ENCODE measurements at places on chromosomes 12 and 14.

DNA sequence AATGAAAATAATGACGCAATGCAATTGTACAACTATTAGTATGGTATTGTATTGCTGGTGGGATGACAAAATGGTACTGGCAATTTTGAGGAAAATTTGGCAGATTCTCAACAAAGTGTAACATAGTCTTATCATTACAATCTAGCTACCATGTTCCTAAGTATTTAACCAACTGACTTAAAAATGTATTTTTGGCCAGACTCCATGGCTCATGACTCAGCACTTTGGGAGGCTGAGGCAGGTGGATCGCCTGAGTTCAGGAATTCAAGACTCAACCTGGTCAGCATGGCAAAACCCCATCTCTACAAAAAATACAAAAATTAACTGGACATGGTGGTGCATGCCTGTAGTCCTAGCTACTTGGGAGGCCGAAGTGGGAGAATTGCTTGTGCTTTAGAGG, 1409.5 kb downstream of the AACS start:
- no peak for DNase-seq

DNA sequence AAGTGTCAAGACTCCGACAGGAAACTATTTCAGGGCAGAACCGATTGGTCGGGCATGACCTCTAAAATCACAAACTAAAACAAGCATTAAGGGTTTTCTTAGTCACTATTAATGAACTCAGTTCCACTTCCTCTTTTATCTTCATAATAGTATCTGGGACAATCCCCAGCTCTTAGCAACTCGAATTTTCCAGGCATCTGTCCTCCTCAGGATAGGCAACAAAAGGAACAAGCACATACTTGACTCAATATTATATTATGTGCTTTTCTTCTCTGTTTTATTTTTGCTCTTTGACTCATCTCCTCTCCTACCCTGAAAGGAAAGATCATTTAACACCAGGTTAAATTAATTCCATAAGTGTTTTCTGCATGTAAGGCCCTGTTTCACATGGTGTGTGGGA, 638.3 kb upstream of the TBX3 start:
- DNase-seq = no peak

GRCh38 chr12:103075848-103076247, 118.4 kb downstream of the ASCL1 start:
- DNase-seq = no peak

GRCh38 chr12:1353451-1353850, 240.9 kb downstream of the FBXL14 start:
- peak; percentile 3 for DNase-seq

- no peak for DNase-seq
Measured at GRCh38 chr14:93116676-93117200, 1.0 kb upstream of the ITPK1 start.

GRCh38 chr14:105865266-105865903, 339.0 kb downstream of the TMEM121 start:
- no peak for DNase-seq

- peak; percentile 32 for DNase-seq
Measured at GRCh38 chr12:20624718-20625117, 70.4 kb upstream of the SLCO1C1 start.
